ENCODE measurements at places on chromosomes 12 and 14.

DNA sequence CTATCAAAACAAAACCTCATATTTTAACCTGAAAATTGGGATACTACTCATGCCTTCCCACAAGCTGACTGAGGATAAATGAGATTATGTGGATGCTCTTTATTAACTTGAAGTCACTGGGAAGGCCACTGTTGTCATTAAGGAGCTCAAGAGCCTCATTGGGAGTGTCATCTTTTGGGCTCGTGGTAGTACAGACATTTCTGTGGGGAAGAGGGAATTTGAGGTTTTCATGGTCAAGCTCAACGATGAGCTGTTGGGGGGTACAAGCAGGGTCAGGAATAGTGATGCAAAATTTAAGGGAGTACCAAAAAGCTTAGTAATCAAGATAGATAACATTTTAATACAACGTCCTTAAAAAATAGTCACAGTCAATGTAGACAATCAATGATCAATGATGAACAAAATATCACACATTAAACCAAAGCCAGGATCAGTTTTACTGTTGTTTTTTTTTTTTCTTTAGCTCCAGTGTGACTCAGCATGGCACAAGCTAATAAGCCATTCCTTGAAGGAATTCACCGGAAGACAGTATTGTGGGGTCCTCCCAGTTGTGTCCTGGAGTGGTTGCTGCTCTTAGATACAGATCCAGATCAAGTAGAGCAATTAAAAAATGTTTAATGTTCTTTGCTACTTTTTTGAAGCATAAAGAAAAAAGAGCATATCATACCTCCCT is 130.9 kb downstream of the C12orf75 start:
- no peak for DNase-seq

DNA sequence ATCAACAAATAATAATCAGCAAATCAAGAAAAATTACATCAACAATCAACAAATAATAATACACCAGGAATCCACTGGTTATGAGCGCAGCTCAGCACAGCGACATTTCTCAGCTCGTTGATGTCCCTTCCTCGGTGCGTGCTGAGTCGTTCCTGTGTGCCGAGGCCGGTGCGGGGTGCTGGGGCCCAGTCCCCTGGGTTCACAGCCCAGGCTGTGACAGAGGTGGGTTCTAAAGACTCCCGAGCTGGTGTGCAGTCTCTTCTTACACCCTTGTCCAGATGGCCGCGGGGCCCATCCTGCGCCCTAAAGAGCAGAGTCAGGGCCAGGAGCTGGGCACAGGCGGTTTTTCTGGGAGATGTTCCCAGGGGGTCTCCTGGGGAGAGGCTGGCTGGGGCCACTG is 26.9 kb upstream of the TRAF3 start:
- DNase-seq = no peak

GRCh38 chr12:114685869-114686268 is 1.9 kb upstream of the TBX3 start:
- no peak for DNase-seq

DNA sequence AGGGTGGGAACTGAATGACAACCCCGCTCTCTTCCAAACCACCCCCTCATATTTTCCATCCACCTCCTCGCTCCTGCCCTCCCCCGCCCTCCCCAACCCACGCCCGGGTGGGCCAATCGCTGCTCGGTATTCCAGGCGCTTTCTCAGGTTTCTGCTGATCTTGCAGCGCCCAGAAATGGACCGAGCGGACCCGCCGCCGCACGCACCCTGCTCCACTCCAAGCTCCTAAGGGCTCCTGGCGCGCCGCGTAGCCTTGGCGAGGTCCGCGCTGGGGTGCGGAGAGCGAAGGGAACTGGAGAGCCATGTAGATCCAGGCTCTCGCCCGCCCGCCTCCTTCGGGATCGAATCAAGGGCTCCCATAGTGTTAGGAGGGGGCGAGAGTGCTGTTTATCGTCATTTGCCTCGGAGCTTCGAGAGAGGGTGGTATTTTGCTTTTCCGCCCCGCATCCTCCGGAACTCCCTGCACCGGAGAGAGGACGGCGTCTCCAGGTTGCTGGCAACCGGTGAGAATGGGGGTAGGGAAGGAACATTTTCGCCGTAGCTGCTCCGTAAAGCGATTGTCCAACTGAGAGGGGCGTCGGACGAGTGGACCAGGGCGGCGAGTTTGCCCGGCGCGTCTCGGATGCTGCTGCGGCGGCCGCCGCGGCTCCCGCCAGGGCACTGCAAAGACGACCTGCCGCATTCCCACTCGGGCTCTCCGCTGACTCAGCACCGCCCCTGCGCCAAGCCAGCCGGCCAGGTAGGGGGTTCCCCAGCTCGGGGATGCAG is at the start of gene KCNA1:
Gene KCNA1 (plus strand): TSS at position 172 of the 768 bp plus-strand sequence. CDS start 1,474 bp downstream, outside the sequence.
- DNase-seq = no peak

DNA sequence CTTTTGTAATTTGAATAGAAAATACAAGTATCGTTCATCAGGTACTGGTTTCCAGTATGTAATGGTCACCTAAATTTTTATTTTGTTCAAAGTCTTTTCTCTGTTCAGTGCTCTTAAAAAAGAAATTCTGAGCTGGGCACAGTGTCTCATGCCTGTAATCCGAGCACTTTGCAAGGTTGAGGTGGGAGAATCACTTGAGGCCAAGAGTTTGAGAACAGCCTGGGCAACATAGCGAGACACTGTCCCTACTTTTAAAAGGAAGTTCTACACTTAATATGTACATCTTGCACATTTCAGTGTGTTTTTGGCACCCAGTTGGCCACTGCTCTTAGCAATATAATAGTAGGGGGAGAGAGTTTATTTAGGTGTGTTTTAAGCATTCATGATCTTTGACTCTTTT is 27.9 kb downstream of the PCNX1 start:
- no peak for DNase-seq

DNA sequence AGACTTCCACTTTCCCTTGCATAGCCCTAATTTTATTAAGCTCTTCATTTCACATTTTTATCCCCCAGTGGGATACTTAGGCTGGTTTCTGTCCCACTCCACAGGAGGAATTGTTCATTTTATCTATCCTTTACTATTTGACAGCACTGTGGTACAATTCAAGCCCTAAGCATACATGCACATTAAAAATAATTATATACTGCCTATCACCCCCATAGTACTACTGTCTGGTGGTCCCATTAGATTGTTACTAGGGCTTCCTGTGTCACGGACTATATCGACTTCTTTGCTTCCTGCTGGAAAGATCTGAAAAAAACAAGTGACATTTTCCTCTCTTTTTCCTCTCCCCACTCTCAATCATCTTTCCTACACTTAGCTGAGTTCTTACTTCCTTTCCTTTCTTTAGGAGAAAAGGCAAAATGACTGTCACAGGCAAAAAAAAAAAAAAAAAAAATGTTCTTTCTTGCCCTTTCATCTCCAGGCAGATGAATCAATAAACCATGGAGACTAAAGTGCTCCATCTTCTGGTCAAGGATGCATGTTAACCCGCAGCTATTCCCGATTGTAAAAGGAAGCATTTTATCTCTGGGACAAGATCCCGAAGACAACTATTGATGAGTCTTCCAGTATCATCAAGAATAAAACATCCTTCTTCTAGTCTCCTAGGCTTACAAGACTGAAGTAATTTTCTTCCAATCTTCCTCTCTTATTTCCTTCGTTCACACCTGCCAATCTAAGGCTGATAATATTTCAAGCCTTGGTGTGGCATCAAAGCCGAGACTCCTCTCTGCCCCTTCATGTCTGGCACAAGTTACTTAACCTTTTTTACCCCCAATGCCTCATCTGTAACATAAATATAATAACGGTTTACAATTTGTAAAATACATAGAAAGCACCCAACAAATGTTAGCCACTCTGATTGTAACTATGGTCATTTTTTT is 94.4 kb upstream of the PLEKHG7 start:
- no peak for DNase-seq

DNA sequence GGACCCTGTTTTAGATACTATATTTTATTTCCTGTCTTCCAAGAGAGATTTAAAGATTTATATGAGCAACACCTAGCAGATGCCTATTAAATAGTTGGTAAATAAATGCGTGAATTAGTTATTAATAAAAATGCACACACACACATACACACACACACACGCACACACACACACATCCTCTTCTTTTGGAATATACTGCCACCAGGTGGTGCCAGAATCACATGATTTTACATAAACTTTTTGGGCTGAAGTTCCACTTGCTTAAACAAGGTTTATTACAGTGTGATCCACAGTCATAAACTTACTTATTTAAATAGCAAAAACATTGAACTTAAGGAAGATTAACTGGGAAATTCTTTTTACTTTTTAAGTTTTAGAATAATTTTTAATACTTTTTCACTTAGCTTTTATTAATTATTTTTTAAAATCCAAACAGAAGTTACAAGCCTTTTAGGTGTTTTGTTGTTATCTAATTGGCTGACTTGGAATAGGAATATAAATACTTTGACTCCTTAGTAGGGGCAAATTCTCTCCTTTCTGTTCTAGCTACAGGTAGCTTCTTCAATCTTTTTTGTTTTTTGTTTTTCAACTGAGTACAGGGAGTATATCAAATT is 17.5 kb downstream of the RAD51B start:
- DNase-seq = no peak

DNA sequence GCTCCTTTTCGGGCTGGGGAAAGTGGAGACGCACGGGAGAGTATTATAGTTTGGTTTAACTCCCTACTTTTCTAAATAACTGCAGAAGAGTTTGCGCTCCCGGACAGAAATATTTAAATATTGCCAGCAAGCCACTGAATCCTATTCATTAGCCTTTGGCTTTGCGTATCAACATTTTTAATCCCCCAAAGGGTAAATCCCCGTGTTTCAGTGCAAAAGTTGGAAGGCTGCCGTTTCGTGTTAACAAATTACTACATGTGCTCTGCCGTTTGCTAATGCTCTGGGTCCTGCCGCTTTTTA is 372 bp upstream of the DPF3 start:
- DNase-seq = no peak

- DNase-seq = no peak
Observed at GRCh38 chr12:116126610-116127009, 150.9 kb downstream of the MED13L start.
